ENCODE measurements at places on chromosomes 16 and 17.

DNA sequence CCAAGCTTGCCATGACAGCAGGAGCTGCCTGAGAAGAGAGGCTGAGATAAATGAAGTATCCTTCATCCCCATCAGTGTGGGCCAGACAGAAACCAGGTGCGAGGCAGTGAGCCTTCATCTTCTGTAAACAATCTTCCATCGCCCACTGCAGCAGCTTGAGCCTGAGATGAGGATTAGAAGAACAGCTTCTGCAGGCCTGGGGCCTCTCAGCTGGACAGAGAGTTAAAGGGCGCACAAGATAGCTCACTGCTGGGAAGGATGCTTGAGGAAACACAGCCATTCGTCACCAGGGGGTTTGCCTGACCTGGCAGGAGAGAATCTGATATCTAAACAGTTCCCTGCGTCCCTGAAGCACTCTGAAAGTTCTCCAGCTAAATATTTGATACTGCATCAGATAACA lies 27.1 kb downstream of the HOXB1 start:
- DNase-seq = no peak

DNA sequence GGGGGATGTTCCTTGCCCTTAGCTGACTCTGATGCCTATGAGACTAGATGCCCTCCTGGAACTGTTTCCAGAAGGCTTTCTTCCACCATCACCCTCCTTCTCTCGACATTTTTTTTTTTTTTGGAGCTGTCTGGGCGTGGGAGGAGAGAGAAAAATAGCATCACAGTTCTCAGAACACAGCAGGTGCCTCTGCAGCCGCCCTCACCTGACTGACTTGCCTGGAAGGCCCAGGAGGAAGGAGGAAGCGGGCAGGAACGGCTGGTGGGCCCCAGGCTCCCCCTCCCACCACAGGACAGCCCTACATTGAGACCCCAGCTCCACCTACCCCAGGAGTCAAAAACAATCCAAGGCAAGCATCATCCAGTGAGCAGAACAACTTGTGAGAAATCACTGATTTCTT lies 20.3 kb upstream of the CACNG5 start:
- DNase-seq = no peak

DNA sequence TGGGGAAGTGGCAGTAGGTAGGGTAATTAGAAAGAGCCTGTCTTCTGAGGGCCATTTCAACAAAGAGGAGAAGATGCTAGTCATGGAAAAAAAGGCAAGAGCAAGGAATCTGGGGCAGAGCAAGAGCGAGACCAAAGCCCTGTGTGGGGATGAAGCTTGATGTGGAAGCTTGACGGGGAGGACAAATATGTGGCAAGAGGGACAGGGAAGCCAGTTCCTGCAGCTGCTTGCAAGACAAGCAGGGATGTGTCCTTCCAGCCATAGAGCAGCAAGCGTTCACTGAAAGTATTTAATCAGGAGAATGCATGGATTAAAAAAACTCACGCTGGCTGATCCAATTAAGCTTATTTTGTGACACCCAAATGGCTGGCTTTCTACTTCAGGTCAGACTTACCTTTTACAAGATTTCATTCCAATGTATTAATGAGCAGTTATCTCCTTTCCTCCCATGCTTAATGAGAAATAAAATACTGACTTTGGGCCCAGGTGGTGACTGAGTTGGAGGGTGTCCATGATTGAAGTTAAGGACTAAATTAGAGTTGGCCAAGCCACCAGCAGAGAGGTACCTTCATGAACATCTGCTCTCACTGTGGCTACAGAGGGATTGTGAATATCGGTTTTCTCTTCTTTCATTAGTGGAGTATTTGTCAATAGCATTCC lies 76.8 kb downstream of the ABCA8 start:
- DNase-seq = no peak

DNA sequence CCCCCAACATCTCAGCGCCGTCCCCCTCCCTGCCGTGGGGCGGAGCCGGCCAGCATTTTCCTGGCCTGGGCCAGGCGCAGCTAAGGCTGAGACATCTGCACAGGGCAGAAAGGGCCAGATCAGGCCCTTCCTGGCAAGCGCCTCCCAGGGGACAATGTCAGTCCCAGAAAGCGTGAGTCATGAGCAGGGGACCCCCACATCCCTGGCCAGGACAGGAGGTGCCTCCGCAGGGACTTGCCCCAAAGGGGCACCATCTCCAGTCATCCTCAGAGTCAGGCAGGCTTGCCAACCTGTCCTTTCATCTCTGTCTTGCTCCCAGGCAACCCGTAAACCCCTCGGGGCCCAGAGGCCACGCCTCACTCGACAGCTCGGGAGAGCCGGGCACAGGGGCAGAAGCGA lies 43.2 kb downstream of the SOCS1 start:
- DNase-seq = no peak

- DNase-seq = no peak
Measured at GRCh38 chr16:66107661-66108060, 258.8 kb upstream of the CDH5 start.

DNA sequence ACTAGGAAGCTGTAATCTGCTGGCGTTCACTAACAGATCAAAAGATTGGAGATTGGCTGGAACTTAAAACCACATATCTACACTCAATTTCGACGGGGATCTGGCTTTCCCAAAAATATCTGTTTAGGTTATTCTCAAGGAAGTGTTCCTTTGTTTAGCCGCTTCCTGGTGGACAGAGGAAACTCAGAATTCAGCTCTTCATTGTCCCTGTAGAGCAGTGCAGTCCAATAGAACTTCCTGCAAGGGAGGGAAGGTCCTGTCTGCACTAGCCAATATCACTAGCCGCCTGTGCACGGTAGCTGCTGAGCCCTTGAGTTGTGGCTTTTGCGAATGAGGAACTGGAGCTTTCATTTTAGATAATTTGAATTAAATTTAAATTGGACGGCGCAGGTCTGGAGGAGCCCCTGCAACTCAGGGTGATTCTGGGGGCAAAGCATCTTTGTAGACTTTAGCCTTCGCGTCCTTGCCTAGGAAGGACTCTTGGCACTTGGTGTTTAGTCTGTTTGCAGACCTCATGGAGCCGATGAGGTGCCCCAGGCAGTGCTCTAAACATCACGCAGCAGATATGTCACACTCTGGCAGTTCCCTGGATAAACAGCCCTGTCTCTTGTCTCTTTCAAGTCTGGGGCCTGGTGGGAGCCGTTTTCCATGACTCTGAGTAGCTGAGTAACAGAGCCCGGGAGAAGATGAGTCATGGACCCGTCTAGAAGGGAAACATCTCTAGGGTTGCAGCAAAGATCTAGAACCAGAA lies 122.2 kb downstream of the CCDC182 start:
- no peak for DNase-seq

- DNase-seq = no peak
Measured at GRCh38 chr16:10983159-10983558, 38.8 kb downstream of the CLEC16A start.

DNA sequence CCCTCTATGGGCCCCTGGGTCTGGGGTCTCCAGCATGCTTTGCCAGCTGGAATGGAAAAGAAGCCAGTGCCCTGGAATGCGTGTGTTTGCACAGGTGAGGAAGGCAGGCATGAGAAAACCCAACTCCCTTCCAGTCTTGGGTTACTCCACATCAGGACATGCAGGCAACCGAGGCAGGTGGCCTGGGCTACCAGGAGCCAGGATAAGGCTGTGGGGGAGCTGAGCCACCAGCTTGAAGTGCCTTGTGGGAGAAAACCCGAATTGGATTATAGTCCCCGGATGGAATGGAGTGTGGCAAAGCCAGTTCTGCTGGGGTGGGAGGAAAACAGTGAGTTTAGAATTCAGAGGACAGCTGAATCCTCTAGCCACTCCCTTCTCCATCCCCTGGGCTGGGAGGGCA lies 7.2 kb downstream of the SRCIN1 start:
- DNase-seq = no peak

DNA sequence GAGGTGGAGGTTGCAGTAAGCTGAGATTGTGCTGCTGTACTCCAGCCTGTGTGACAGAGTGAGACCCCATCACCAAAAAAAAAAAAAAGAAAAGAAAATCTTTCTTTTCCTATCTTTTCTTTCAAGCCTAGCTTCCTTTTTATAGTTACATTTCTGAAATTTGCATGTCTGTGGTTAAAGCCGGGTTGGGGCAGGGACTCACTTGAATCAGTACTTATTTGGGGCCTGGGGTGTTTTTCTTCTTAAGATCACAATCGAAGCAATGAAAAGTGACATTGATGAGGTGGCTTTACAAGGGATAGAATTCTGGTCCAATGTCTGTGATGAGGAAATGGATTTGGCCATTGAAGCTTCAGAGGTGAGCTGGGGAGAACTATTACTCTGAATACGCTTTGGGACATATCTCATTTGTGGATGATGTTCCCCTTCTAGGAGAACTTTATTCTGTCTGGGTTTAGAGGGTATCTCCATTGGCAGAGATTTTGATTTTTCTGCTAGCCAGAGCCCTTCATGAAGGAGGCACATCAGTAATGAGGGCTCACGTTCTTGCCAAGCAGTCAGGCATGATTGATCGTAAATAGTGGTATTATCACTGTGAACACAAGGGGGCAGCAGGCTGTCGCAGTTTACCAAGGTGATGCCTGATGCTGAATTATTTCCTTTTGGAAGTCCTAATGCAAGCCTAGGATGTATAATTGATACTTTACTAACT lies 14.3 kb downstream of the KPNB1 start:
- no peak for DNase-seq

- no peak for DNase-seq
Measured at GRCh38 chr17:42399121-42399520, 10.9 kb upstream of the STAT3 start.

DNA sequence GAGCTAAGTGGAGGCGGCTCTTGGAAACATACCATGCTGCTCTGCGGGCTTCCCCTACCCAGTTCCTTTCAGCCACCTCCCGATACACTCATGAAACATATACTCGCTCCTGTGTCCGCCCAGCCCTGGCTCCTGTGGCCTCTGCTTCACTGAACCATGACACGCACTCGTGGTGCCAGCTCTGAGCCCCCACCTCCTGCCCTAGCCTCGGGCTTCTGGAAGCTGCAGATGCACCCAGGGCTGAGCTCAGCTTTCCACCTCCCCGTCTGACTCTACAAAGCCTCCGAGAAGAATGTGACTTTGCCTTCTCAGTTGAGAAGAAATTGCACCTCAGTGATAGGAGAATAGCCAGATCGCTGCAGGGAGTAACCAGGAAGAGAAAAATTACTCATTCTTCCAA lies 11.0 kb downstream of the CALB2 start:
- no peak for DNase-seq

DNA sequence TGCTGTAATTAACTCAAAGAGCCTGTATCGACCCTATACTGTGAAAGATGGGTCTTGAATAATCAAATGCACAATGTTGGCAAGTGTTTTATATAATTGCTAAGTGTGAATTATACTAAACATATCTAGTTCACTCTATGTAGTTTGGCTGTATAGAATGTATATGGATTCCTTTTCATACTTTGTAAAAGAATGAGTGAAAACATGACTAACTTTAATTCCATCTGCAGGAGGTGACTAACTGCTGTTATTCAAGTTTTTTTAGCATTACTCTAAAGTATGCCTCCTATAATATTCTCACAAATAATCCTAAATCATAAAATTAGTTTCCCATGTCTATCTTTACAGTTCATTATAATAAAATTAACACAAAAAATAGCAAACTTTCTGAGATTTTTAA lies 394.0 kb upstream of the MON1B start:
- DNase-seq = no peak

GRCh38 chr17:56737421-56738161 lies 96.1 kb downstream of the C17orf67 start:
- no peak for DNase-seq

GRCh38 chr17:266701-267667 lies 85.5 kb upstream of the DOC2B start:
- DNase-seq = peak; percentile 48

DNA sequence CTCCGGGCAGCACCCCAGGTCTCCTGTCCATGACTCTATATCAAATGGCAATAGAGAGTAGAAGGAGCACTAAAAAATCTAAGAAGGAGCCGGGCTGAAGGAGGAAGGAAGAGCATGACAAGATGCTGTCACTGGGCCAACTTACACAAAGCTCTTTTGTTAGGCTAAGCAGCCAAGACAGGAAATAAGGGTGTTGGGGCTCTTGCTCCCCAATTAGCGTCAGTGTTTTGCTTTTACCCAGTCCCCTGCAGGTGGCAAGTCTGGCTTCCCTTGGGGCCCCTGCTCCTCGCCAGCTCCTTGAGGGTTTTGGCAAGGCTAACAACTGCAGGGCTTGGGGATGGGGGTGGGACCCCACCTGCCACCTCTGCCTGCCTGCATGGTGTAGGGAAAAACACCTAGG lies 120.5 kb downstream of the CCT6B start:
- DNase-seq = no peak

DNA sequence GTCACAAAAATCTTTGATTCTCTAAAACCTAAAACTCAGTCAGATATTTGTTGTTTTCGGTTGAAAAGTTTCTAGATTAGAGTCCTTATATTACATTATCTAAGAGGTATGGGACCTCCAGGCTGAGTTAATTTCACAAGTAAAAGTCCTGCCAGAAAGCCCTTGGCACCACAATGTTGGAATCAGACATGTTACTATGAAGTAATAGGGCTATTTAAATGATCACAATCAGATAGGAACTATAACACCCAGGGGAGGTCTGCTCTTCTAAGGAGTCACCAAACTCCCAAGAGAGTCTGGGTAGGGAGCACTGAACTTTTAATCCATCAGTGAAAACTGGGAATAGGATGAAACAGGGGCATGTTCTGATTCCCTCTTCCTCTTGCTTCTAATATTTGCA lies 54.2 kb downstream of the WIPI1 start:
- no peak for DNase-seq

- peak; percentile 87 for DNase-seq
Measured at GRCh38 chr16:2927010-2927646, 15.4 kb downstream of the FLYWCH1 start.

DNA sequence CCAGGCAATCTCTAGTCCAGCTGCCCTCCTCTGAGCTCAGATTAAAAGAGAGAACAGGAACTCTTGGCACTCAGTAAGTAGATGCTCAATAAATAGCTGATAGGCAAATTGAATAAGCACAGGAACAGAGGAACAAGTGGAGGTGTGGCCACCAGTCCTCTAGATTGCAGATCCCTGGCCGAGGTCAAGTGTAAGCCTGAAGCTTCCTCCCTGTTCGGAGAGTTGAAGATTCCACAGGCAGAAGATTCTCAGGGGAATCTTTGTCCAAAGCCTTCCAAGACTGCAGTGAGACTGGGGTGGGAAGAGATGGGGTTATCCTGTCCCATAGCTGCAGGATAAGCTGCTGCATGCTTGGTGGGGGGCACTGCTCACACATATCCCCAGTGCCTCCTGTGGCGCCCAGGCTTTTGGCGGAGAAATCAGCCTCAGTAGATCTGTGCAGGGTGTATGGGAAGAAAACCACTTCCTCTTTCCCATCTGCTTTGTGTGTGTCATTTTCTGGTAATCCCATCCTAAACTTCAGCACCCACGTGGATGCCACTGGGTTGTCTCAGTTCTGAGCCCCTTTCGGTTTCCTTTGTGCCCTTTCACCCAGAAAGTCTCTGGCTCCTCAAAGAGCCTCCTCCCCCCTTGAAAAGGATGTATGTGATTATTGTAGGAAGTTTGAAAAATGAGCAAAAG lies 12.1 kb downstream of the CD300A start:
- no peak for DNase-seq
